ENCODE measurements at places on chromosomes 5 and 9.

GRCh38 chr5:95900383-95900958 is 61.2 kb downstream of the ELL2 start:
- DNase-seq: no peak

DNA sequence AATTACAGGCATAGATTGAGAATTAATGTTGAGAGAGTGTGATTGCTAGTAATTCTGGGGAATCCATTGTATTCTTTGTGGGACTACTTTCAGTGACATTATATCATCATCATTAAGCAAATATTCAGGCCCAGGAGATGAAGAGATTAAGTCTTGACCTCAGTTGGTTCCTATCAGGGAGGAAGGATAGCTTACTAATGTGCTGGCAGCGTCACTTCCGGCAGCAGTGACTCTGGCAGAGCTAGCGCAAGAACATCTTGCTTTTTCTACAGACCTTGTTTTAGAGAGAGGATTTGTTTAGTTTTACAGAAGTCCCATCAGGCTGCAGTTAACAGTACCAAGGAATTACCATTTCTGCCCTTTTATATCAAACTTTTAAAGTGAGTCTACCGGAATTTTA is 20.3 kb downstream of the OSTF1 start:
- no peak for DNase-seq

DNA sequence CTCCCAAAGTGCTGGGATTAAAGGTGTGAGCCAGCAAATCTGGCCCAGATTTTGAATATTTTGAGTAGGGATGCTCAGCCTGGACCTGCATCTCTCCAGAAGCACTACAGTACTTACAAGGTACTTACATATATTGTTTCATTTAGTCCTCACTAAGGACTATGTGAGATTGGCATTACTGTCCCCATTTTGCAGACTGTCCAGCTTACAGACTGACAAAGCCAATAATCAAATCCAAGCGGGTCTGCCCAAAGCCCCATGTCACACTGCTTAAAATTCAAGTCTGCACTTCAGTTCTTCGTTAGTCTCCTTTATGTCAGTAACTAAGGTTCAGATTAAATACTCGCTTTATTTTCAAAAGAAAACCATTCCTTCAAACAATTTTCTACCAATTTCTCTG is 7.1 kb downstream of the MAPKAP1 start:
- DNase-seq: no peak

DNA sequence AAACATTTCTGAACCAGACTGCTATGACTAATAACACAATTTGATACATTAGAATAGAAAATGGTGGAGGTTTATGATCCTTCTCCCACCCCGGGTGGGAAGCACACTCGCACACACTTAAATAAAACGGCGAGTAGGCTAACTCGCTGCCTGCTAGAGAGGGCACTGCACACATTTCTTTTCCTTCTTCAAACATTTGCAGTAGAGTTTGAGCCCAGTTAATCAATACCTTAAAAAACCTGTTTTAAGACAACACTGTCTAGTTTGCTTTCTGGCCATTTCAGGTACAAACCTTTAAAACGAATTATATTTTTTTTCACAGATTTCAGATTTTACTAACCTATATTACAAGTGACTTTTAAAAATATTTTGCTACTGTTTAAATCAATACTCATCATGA is 63.5 kb downstream of the EFNA5 start:
- DNase-seq: no peak

DNA sequence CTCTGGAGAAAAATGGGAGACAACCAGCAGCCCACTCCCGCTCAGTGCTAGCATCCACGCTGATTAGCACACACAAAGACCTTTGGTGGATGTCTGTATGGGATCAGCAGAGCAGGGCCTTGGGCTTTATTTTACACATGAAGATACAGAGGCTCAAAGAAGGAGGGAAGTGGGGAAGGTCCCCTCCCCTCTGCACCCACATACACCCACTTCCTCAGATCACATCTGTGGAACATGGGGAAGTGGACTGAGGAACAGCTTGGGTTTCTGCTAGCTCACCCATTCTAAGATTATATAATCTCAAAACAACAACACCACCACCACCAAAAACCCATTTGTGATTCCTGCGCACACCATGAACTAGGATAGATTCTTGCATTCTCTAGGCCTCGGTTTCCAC is 14.0 kb downstream of the GGTA1 start:
- DNase-seq: no peak

DNA sequence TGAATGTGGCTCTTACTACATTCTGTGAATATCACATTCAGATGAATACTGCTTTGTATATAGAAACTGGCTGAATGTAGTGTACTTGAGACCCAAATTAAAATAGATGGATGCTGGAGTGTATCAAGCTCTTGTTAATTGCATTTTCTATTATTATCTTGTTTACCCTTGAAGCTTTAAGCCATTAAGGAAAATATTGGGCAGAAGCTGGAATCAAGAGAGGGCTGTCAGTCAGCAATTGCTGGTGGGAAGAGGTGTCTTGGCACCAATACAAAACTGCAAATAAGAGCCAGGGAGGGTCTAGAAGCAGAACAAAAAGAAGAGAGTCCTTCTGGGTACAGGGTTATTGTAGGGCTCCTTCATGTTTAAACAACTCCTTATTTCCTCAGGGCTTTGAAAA is 38.8 kb downstream of the MUSK start:
- DNase-seq: no peak

DNA sequence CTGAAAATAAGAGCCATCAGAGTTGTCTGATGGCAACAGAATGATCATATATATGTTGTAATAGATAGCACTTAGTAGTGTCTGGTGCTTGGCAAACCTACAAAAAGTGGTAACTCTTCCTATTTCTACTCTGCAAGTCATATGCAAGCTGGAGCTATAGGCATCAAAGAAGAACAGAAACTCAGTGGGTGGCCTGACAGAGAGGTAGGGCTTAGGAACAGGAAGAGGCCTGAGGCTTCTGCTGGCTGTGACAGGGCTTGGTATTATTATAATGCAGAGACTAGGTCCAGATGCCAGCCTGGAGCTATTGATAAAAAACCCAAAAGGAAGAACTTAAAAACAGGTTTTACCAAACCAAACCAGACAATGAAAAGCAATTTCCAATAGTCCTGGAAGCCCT is 4.4 kb upstream of the DIAPH1 start:
- DNase-seq: no peak

DNA sequence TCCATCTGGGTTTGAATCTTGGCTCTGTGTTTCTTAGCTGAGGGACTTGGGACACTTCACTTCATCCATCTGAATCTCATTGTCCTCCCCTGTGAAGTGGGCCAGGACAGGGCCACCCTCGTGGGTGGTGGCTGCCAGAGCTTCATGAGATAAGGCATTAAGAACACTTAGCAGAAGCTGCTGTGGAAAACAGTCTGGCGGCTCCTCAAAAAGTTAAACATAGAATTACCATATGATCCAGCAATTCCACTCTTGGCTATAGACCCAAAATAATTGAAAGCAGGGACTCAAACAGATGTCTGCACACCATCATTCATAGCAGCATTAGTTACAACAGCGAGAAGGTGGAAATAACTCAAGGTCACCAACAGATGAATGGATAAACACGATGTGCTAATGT is 42.4 kb upstream of the GGTA1 start:
- DNase-seq: no peak

DNA sequence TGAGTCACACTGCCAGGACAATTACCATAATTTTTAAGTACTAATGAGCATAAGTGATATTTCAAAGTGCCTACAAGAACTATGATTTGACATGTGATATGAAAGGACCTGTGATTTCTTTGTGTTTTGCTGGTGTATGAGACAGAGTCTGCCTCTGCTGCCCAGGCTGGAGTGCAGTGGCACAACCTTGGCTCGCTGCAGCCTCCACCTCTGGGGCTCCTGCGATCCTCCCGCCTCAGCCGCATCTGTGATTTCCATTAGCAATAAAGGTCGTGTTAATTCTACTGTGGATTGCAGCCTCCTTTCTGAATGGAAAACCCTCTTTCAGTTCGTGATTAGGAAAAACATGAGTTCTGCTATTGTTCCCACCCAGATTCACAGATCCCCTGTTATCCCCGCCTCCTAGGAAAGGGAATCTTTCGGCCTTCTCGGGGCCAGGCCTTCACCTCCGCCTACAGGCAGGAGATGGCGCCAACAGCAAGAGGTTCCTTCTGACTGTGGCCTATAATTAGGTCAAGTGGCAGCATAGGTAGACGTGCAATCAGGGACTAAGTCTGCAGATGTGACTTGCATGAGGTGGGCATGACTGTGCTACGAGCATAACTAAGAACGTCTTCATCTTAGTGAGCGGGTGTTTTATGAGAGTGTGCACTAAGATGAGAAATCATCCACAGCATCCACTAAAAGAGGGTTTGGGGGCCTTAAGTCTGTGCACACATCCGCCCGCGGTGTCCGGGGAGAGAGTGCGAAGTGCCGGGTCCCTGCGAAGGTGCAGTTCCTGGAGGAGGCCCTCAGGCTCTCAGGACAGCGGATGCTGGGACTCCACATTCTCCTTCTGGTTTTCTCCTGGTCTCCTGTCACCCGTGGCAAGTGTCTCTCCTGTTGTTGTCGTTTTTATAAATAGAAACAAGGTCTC is 23.1 kb downstream of the TRIM7 start:
- DNase-seq: peak; percentile 51

DNA sequence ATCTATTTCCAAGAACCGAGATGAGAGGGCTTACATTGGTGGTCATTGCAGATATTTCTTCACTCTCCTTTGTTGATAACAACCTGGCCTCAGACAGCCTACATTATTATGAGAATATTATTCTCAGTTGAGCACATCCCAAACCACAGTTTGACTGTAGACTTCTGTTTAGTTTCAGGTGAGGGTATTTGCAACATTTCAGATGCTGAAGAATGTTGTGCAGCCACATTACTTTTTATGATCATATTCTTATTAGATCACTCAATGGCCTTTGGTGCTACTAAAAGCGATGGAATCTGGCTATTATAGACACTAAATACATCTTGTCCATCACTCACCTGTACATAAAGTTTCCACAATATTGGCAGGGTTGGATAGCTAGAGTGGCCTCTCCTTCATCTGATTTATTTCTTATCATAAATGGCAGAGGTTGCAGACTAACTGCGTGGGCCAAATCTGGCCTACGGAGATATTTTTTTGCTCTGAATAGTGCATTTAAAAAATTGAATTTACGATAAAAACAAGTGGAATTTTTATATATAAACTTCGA is 26.2 kb upstream of the RICTOR start:
- DNase-seq: no peak

DNA sequence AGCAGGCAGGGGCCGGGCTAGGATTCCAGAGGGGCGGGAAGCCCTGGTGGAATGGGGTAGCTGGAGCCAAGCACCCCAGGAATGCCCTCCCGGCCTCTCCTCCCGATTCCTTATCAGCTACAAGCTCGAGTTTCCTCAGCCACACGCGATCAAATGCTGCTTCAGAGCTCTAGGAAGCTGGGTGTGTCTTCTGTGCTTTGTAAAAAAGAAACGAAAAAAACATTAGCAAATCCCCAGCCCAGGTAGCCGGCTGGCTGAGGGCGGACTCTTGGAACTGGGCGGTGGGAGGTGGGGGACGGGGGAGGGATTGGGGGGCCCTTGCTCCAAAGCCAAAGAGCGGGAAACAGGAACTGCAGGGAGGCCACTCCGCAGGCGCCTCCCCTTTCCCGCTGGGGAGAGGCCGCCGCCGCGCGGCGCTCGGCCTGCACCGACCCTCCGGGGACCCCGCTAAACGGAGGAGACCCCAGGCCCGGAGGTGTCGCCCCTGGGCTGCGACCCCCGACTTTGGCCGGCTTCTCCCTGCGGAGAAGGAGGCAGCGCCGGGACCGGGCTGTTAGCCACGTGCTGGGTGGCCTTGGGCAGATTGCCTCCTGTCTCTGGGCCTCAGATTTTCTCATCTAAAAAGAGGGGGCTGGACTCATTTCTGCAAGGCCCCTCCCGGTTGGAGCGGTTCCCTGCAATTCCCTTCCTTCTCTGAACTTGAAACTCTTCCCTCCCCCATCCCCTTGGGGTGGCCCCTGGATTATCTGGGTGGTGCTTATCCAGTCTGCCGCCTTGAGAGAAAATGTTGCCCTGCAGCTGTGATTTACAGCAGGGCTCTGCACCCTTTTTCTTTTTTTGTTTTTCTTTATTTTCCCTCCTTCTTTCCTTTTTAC is 40.9 kb upstream of the FABP6 start:
- no peak for DNase-seq

- DNase-seq: no peak
Measured at GRCh38 chr5:143501310-143502044, 98.0 kb upstream of the NR3C1 start.

DNA sequence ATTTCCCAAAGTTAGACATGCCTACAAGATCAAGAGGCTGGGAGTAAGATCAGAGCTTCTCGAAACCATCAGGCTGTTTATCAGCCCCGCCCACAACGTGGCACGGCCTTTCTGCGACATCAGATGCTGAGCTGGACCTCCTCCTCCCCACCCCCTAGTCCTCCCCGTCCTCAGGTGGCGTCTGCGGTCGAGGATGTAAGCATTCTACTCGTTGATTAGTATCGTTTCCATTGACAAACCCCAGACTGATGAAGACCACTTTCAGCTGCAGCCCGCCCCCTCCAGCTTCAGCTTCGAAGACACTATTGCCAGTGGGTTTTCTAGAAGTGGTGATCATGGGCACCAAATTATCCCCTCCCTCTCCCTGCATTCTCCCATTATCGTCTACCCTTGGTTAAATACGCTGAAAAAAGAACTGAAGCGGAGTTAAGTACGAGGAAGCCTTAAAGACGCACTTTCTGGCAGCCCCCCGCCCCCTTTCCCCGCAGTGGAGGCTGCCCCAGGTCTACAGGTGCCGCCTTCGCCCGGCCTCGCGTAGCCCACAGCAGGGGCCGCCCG is 1.1 kb downstream of the PPIC start:
- DNase-seq: no peak
